ENCODE measurements at places on chromosomes 2 and 18.

DNA sequence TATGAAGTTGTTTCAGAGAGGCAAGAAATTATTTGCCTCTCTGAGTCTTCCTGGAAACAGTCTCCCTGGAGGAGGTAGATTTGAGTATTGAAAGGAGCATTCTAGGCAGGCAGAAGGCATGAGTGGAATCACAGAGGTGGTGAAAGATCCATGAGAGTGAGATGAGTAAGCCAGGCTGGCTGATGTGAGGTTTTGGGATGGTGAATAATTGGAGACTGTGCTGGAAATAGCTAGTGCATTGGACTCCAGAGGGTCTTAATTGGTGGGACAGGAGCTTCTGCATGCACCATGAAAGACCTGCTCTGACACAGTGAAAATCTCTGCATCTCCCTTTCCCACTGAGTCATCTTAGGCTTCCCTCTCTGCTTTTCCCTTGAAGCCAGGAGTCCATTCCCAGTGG, 46.3 kb downstream of the CDC42EP3 start:
- no peak for DNase-seq

- no peak for DNase-seq
These were observed 1247.0 kb upstream of the CHAC2 start for GRCh38 chr2:52520644-52521043.

- no peak for DNase-seq
These were observed 279.6 kb downstream of the TXNL1 start for GRCh38 chr18:56358608-56359280.

GRCh38 chr2:151085181-151085611, 176.5 kb downstream of the RBM43 start:
- no peak for DNase-seq

All from Right ventricle myocardium inferior (tissue), 1 donor.